ENCODE measurements at places on chromosomes 13 and 19.

- DNase-seq, result peak; percentile 31
Observed at GRCh38 chr13:114339857-114340534, 25.7 kb downstream of the CHAMP1 start.

GRCh38 chr13:106375085-106375484 lies 160.4 kb downstream of the EFNB2 start:
- DNase-seq, result no peak

- DNase-seq, result no peak
Observed at GRCh38 chr19:55674459-55674840, 576 bp upstream of the EPN1 start.

DNA sequence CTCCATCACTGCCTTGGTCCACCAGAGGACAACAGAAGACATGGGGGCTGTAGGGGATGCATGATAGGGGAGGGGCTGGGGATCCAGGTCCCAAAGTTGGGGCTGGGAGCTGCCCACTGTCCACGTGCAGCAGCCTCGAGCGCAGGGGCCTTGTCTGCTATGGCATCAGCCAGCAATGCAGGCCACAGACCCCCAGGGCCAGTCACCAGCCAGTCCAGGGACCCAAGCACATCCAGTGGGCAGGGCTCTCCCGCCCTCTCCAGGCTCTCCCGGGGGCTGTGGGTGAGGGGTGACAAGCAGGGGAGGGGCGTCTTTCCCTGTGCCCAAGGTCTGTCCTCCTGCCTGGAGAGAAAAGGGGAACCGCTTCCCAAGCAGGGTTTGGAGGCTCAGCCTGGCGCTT lies 32.8 kb downstream of the PEPD start:
- no peak for DNase-seq

- no peak for DNase-seq
Observed at GRCh38 chr19:3631053-3631861, 4.7 kb upstream of the CACTIN start.

DNA sequence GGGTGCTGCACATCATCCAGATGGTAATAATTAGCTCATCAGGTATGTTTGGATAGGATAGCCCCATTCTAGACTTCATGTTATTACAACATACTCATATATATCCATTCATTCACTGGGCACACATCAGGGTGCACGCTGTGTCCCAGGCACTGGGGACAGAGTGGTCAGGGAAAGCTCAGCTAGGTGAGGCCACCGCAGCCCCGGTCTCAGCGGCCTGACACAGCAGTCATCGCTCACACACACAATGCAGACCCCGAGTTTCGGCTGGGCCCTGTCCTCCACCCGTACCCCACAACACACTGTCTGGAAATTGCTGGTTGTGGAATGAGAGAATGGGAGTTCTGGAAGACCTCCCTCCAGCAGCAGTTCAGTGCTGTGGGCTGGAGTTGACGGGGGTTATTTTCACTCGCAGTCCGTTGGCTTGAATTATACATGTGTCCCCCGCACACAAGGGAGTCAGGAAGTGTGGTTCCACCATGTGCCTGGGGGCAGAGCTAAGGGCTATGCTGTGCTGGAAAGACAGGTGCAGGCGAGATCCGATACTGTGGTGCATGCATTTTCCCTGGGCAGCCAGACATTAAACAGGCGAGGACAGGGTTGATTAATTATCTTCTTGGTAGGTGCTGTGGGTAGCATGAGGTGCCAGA lies 257.6 kb downstream of the TEX29 start:
- no peak for DNase-seq

DNA sequence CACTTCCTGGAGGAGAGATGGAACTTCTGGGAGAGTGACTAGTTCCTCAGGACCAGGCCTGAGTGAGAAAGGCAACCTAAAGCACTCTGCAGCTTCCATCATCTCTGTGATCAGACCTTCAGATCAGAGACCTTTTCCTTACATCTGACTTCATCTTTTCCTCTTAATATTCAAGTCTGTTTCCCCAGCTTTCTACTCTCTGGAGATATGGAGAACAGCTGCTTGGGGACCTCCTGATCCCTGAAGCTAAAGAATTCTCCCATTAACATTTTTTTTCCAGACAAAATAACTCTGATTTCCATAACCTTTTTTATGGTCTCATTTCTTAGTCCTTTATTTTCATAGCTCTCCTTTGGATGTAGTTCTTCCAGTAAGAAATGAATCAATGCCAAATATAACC lies 133.4 kb upstream of the FNDC3A start:
- DNase-seq, result no peak

DNA sequence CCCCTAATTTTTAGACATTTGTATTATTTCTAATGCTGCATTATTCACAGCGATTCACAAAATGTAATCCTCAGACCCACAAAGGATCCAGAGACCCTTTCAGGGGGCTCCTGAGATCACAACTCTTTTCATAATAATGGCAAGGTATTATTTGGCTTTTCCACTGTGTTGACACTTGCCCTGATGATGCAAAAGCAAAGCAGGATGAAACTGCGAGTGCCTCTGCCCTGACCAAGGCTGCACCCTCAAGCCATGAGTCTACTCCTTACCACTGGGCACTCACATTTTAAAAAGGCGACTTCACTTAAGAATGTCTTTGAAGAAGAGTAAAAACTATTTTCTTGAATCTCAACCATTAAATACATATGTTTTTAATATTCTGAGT lies 11.4 kb downstream of the ELF1 start:
- DNase-seq, result peak; percentile 62

Measured in hematopoietic multipotent progenitor cell treated with erythropoietin and hydrocortisone succinate and interleukin-3 and kit ligand, for 17 days (in vitro differentiated cells).